CMK (cell line): ENCODE measurements at places on chromosomes 11 and 22.

- DNase-seq, result no peak
These were observed 828.1 kb upstream of the FAT3 start for GRCh38 chr11:91396236-91397133.

DNA sequence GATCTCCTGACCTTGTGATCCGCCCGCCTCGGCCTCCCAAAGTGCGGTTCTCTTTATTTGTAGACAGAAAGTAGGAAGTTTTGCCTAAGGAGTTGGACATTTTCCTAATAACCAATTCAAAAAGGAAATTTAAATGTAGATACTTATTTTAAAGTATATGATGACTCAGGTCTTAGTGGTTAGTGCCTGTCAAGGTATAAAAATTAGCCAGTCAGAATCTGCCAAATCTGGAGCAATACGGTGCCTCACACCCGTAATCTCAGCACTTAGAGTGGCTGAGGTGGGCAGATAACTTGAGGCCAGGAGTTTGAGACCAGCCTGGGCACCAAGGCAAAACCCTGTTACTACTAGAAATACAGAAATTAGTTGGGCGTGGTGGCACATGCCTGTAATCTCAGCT is 86.7 kb upstream of the RASSF10 start:
- no peak for DNase-seq

- no peak for DNase-seq
These were observed 18.0 kb upstream of the TMEM135 start for GRCh38 chr11:87019613-87020271.

DNA sequence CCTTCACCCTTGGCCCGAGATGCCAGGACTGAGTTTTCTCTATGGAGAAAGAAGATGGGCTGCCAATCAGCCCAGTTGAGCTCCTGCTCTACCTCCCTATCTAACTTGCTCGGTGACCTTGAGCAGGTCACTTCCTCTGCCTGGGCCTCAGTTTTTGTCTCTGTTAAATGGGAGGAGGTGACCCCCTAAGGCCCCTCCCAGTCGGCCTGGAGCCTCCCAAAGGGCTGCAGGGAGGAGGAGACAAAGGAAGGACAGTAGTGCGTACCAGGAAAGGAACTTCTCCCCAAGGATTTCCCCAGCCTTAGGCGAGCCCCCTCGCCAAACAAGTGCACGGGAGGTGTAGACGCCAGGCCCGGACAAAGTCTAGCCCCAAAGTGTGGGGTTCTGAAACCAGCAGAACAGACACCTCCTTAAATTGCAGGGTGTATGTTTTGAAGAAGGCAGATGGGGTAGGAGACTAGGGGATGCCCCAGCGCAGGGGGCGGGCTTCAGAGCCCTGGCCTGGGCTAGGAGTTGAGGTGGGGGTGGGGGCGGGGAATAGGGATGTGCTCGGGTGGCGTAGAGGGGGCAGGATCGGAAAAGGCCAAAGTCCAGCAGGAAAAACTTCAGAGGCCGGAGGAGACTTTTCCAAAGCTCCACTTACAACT is 1.0 kb downstream of the CBX7 start:
- no peak for DNase-seq

GRCh38 chr11:27171376-27171958 is 130.9 kb downstream of the BBOX1 start:
- no peak for DNase-seq

DNA sequence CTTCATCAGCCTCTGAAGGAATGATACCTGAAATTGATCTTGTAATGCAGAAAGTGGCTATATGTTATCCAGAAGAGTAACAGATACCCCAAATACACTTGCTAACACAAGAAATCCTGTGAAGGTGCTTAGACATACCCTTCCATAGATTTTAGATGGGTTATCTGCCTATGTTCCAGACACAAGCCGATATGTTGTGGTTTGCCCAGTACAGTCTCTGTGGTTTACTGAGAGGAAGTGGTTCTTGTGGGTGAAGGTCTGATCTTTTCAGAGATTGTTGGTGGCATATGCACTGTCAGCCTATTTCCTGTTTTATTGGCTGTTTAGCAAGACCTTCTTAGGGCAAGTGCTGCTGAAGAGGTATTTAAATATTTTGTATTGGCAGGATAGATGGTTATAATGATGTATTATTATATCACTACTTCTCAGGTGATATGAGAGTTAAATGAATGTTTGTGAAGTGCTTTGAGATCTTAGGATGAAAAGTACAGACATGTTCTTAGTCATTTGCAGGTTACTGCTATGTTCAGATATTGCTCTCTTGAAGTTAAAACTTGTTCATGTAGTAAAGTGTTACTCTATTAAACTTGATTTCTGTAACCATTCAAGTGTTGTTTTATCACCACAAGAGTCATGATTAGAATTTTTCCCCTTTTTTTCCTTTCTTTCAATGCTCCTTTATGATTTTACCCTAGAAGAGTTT is 8.2 kb downstream of the ARHGEF12 start:
- DNase-seq, result peak; percentile 90

DNA sequence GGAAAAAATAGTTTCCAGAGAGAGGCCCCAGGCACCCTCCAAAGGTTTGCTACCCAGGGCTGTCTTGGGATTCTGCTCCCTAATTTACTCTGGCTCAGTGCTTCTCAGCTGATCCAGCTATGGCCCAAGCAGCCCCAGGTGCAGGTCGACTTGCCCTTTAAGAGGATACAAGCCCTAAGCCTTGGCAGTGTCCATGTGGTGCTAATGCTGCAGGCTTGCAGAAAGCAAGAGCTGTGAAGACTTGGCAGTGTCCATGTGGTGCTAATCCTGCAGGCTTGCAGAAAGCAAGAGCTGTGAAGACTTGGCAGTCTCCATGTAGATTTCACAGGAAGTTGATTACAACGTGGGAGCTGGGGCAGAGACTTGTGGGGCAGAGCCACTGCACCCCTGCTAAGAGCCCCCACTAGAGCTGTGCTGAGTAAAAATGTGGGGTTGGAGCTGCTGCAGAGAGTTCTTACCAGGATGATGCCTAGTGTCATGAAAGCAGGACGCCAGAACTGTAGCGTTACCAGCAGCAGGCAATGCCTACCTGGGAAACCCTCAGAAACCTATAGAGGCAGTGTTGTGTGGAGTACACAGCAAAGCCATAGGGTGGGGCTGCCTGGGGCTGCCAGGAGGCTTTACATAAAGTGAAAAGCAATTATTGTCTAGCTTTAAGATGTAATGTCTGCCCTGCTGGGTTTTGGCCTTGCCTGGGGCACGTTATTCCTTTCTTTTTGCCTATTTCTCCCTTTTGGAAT is 16.1 kb upstream of the OR52K1 start:
- DNase-seq, result no peak

- no peak for DNase-seq
These were observed 23.1 kb upstream of the SCN3B start for GRCh38 chr11:123677510-123677909.

DNA sequence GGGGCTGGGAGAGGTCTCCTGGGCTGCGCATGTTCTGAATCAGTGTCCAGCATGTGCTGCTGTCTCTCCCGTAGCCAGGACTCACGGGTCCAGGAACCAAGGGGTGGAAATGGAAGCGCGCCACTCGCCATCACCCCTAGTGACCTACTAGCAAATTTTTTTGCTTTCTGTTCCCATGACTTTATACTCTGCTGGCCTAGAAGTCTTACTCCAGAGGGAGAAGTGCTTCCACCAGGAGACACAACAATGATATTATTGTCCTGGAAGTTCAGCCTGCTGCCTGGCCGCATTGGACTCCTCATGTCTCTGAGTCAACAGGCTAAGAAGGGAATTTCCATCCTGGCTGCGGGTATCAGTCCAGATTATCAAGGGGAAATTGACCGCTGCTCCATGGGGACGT is 729.7 kb downstream of the BRD1 start:
- DNase-seq, result no peak

- no peak for DNase-seq
These were observed 8.9 kb downstream of the TOM1 start for GRCh38 chr22:35308480-35309021.

DNA sequence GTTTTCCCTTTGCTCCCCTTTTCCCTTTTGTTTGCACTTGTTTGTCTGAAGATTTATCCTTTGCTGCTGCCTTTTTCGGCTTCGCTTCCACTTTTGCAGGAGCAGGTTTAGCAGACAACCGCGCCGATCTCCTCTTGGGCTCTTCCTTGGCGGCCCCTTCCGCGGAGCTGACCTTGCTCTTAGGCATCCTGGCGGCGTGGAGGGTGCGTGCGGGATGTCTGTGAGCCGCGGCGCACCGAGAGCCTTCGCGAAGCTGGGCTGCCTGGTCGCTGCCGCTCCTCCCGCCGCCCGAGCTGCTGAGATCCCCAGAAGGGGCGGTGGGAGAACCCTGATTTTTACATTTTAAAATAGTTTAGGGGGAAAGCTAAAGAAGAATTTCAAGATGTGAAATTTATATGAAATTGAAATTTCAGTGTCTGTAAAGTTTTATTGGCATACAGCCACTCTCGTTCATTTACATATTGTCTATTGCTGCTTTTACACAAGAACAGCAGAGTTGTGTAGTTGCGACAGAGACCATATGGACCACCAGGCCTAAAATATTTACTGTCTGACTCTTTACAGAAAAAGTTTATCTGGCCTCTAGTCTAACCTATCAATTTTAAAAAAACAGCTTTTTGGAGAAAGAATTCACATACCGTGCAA is 105.2 kb upstream of the RRM1 start:
- no peak for DNase-seq
